ENCODE measurements at places on chromosomes 4 and X.

DNA sequence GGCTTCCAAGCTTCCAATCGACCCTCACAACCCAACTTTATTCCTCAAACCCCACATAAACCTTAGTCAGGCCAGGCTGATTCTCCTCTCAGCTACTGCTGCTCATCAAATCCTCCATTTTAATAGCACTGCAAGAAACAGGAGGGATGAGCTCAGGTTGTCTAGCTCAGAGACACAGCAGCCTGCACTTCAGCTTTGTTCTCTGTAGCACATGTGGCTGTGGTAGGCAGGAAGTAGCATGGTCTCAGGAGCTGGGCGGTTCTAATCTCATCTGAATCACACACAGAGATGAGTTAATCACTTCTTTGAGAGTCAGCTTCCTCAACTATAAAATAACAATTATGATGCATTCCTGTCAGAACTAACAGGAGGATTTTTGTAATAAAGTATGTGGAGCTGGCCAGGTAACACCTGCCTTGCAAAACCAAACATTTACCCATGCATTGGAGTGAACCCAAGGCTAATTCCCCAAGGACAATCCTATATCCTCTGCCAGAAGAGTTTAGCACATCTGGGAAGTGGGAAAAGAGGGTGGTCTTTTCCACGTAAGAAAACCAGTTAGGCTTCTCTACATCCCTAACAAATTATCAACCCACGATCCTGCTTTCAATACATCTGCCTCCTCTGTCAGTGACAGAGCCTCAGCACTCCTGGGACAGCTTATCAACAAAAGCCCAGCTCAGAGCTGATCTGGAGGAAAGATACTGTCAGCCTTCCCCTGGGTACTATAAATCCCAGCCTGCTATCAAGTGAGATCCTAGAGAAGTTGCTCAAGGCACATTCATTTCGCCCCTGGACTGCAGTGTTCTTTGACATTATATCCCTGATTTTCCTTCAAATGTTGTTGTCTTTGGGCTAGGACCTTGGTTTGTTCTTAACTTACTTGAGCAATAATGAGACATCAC lies 32.8 kb downstream of the ELOVL6 start:
- DNase-seq, result peak; percentile 14

DNA sequence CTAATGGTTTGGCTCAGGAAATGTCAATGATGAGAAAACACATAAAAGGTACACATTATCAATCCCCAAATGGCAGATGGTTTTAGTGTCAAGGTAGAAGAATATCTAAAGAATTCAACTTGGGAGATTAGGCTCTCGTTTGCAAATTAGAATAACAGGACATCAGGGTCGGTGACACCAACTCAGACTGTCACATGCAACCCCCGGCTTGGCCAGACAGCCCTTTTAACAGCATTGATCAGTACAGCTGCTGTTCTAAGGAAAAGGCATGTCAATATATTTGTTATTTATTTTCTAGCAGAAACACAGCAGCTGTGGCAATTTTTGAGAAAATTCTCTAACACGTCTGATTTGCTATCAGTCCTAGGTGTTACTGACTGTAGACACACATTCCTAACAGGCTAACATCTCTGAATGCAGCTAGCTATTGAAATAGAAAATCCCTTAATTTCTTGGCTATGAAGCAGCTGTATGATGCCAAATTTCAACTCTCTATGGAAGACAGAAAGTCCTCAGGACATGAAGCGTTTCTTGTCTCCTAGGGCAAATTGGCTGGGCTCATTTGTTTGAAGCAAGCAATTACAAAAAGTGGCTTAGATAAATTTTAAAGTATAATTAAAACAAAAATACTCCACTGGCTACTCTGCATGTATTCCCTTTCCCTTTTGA lies 269.0 kb upstream of the CXXC4 start:
- DNase-seq, result no peak

DNA sequence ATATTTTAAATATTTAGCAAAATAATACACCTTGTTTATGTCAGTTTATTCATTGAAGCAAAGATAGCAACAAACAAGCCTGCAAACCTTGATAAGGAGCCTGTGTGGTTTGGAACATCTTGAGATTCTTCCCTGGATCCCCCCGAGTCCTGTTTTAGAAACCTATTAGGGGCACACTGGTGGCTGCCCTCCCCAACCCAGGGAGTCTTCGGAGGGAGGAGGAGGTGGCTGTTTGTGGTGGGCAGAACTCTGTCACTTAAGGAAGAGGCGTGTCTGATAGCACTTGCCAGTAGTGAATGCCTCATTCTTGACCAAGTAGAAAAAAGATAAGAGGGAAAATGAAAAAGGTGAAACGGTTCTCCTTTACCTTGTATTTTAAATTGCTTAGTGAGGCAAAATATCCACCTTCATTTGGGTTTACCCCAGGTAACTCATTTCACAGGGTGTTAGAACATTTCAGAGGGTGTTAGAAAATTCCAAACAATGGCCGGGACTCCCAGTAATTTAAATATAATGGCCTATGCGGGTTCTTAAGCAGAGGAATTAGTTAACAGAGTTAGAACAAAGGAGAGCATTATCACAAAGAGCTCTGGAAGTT lies 10.4 kb downstream of the KIT start:
- no peak for DNase-seq

- DNase-seq, result no peak
These were observed 113.0 kb upstream of the EDNRA start for GRCh38 chr4:147367891-147368290.

DNA sequence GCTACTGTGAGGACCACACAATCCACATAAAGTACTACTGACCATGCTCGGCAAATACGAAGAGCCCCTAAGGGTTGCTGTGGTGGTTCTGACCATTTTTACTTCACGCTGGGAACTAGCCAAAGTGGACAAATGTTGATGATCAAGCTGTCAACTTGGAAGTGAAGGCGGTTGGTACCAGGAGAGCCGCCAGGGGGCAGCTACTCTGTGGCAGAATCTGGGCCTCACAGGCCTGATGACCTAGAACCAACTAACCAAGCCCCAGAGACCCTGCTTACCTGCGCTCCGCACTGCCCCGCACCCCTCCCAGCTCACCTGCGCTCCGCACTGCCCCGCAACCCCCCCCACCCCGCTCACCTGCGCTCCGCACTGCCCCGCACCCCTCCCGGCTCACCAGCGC lies 5.6 kb downstream of the GAK start:
- DNase-seq, result no peak

DNA sequence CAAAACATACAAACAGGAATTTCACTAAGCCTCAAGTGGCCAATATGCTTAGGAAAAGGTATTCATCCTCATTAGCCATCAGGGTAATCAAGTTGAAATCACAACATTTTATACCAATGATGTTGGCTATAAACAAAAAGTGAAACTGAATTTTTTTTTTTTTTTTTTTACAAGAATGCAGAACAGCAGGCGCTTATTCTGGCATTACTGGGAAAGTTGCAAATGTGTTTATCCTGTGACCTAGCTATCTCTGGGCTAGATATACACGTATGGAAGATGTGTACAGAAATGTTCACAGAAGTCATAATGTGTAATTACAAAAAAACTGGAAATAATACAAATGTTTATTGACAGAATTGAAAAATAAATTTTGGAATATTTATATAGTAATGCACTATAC lies 1430.4 kb upstream of the TENM3 start:
- DNase-seq, result no peak

- no peak for DNase-seq
These were observed 10.8 kb upstream of the RHOH start for GRCh38 chr4:40185830-40186664.

DNA sequence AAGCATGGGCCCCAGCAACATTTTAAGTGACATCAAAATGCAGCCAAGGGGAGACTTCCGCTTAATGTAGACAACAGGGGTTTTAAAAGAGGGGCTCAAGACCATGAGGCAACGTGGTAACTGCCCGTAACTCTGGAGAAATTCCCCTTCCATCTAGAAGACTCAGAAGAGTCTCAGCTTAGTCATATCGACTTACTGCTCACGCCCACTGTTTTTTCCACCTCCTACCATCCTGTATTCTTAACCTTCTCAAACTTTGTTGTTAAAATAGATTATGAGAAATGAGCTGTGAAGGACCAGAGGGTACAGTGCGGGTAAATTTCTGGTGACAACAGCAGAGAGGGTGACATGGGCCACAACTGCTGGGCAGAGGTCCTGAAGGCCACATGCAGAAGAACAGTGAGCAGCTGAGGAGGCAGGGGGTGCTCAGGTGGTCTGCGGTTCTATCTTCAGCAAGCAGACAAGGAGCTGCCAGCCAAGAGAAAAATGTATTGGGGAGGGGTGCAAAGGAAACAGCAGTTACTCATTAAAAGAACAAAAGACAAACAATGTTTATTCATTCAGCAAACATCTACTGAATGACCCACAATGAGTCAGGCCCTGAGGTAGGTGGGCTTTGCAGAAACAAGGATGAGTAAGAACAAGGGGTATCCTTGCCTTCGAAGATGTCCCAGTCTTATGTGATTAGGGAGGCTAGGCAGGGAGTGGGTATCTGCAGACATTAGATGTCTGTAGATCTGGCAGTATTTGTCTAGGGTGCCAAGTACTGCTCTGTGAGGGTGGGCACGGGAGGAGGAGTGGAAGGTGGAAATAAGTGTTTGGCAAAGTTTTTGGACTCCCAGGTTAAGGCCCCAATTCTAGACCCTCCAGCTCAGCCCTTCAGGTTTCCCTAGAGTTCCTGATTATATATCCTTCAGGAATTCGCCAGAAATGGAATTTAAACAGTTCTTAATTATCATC lies 175.3 kb downstream of the TSPAN5 start:
- DNase-seq, result no peak

- DNase-seq, result no peak
These were observed 2.1 kb downstream of the GEMIN8 start for GRCh38 chrX:14027511-14028019.

GRCh38 chr4:99275885-99276284 lies 14.9 kb downstream of the ADH1A start:
- DNase-seq, result no peak

DNA sequence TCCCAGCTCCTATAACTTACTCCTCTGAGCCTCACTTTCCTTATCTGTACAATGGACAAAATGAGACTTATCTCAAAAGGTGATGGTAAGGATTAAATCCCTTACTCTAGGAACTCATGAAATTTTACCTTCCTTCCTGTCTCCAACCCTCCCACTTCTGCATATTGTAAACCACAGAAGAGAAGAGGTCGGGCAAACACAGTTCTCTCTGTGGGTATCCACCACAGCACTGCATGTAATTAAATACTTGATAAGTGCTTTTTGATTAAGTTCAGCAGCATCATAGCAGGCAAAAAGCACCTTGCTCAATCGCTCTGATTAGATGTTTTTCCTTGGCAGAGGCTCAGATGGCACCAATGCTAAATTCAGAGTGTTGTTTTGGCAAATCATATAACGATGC lies 17.3 kb upstream of the TMEM192 start:
- no peak for DNase-seq

All from T-helper 2 cell (primary cell).